ENCODE measurements at places on chromosomes 2 and 18. TPM values are rescaled to one million over a fixed set of nuclear protein-coding genes. Genes with fewer than 3 reads are reported as not detected.

Gene STPG4
- not detected for total RNA-seq

Gene LIPG
- total RNA-seq, result not detected

Gene NOSTRIN
- 22.1 TPM for total RNA-seq

Gene ACMSD
- total RNA-seq, result not detected

Gene GAL3ST2
- total RNA-seq, result not detected
